ENCODE measurements at places on chromosomes 3 and 15.

GRCh38 chr3:115503394-115503793 lies 119.9 kb upstream of the GAP43 start:
- DNase-seq: no peak

GRCh38 chr15:33859992-33860545 lies 108.2 kb upstream of the CHRM5 start:
- DNase-seq: no peak

GRCh38 chr3:71723452-71724170 lies 1.6 kb downstream of the EIF4E3 start:
- DNase-seq: no peak

GRCh38 chr3:100609963-100610362 lies 562 bp downstream of the ADGRG7 start:
- DNase-seq: no peak

DNA sequence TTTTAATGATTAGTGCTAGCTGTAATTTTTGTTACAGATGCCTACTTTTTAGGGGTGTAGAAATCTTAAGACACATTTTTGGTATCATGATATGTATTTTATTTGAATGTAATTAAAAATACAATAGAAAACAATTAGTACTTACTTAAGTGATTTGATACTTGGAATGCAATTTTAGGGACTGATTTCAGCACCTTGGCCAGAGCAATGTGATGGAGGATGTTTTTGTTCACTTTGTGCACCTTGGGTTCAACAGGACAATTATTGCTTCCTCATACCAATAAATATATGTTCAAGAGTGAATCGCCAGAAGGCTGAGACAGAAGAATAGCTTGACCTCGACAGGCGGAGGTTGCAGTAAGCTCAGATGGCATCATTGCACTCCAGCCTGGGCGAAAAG lies 22.3 kb downstream of the GMNC start:
- no peak for DNase-seq

DNA sequence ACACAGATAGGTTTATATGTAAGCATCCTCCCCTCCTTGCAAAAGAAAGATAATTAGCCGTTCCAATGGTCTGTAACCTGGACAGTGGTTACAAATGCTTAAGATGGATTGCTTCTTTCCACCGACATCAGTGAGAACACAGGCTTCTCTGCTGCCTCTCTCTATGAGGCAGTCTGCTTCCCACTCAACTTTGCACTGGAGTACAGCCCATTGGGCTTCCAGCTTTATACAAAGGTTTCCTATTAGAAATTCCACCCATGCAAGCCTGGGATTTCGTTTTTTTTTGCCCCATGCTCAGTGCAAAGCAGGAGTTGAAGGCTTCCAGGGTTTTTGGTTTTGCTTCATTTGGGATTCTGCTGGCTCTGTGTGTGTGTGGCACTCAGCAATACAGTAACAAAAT lies 47.3 kb upstream of the C3orf22 start:
- no peak for DNase-seq

DNA sequence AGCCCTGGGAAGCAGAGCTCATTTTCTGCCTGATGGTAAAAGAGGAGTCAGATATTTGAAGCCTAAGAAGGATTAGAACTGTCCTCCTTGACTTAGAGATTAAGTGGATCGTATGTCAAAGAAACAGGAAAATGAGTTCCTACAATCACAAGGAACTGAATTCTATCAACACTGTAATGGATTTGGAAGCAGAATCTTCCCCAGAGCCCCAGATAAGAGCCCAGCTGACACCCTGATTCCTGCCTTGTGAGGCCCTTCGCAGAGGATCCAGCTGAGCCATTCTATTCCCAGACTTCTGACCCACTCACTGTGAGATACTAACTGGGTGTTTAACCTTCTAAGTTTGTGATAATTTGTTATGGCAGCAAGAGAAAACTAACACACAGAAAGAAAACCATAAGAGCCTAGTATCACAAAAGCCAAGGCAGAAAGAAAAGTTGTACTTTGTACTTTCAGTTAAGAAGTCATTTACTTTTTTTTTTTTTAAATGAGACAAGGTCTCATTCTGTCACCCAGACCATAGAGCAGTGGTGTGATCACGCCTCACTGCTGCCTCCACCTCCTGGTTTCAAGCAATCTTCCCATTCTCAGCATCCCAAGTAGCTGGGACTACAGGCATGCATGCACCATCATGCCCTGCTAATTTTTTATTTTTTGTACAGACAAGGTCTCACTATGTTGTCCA lies 61.1 kb upstream of the ZBTB20 start:
- DNase-seq: no peak

DNA sequence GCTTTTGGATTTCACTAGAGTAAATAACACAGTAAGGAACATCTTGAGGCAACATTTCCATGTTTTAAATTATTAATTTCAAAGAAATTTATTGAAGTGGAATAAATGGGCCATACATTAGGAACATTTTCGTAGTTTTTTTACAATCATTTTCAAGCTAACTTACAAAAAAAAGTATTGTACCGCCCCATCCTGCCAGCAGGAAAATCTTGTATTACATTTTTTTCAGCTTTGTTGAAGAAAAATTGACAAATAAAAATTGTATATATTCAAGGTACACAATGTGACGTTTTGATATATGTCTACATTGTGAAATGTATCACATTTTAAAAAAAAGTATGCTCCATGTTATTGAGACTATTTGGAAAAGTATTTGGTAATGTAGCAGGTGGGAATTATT lies 1001.9 kb upstream of the NR2F2 start:
- no peak for DNase-seq

DNA sequence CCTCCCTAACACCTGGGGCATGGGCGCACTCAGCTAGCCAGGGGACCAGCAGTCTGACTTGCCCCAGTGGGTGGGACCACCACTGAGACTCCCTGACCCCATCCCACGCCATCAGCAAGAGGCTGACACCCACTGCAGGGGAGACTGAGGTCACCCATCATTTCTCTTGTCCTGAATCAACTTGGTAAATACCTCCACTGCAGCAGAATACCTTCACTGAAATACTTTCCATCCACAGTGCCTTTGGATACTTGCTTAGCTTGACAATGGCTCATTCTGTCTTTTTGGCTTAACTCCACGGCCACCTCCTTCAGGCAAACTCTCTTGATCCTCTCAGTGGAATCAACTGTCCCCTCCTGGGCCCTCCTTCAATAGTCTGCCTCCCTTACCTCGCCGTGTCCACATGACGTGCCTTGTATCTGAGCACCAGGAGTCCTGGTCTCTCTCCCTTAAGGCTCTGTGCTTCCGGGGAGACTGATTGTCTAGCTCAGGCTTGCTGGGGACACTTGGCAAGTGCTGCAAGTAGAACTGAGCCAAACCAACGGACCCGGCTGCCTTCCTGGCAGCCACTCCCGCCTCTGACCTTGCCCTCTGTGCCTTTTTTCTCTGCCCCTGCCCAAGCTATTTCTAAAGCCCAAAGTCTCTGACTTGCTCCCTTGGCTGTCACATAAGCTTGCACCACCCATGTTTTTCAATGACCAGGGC lies 119.1 kb downstream of the ADCY5 start:
- DNase-seq: no peak

GRCh38 chr3:33790091-33790490 lies 8.3 kb upstream of the PDCD6IP start:
- no peak for DNase-seq

DNA sequence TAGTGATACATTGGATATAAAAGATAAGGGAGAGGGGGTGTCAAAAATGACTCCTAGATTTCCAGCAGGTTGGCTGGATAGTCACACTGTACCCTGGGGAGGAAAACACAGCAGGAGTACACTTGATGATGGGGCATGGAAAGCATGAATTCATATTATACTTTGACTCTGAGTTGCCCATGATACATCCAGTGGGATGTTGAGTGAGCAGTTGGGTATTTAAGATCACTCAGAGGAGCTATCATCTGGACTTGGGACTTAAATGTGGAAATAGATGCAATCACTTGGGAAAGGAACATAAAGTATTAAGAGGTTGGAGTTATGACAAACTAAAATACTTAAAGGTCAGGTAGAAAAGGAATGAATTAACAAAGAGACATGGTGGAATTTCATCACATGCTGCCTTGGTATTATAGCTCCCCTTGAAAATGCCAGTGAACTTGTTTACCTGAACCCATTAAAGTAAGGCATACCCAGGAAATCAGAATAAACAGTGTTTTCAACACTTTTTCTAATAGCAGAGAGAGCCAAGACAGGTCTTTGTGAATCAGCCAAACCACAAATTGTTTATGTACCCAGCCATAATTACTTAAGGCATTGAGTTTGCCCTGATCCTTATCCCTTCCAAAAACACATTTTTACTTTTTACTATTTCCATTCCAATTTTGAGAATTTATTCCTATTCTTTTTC lies 49.9 kb upstream of the ABI3BP start:
- DNase-seq: no peak

DNA sequence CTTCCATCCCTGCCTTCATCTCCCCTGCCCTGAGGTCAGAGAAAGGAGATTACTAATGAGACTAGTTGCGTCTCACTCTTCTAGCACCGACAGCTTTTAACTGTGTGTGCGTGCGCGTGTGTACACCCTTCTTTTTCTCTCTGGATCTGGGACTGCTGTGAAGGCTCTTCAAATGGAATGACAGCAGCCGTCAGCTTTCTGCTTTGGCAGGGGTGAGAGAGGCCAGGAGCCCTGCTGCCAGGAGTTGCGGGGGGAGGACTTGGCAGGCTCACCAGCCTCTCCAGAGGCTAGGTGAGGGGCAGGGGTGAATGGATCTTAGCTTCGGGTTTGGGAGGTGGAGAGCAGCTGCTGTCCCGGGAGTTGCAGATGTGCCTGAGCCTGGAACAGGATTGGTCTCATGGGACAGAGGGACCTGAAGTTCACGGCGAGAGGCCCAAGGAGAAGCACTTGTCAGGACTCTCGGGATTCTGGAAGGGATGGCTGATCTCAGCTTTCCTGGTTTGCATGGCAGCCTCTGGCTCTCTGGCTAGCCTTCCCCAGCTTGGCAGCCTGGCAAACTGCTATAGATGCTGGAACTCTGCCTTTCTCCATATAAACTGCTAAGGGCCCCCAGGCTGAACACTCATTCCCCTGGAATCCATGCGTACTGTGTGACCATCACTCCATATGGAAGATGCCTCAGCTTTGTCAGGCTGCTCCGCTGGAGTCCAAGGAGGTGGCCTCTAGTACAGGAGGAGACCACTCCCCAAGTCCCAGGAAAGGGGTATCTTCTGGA lies 16.6 kb downstream of the TEX264 start:
- no peak for DNase-seq

GRCh38 chr3:197381371-197381770 lies 83.0 kb upstream of the DLG1 start:
- DNase-seq: no peak

GRCh38 chr15:80317389-80318182 lies 65.6 kb upstream of the CTXND1 start:
- no peak for DNase-seq

DNA sequence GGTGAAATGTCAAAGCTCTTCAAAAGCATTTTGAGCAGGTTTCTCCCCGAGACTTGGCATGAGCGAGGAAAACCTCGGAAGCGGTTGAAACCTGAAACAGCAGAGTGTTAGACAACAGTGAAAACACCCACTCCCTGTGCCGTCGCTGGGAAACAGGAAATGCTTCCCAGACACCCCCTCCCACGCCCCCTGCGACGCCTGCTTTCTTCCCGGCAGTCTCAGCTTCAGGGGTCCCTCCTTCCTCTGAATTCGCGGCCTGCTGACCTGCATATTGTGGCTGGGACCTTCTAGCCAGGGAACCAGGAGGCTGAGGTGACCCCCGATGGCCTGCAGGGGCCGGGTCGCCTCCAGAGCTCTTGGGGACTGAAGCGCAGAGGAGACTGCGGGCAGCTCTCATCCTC lies 250.6 kb upstream of the LYSMD4 start:
- no peak for DNase-seq

- no peak for DNase-seq
Measured at GRCh38 chr3:10281951-10282350, 10.8 kb downstream of the GHRL start.
